ENCODE measurements at places on chromosomes 4 and X.

DNA sequence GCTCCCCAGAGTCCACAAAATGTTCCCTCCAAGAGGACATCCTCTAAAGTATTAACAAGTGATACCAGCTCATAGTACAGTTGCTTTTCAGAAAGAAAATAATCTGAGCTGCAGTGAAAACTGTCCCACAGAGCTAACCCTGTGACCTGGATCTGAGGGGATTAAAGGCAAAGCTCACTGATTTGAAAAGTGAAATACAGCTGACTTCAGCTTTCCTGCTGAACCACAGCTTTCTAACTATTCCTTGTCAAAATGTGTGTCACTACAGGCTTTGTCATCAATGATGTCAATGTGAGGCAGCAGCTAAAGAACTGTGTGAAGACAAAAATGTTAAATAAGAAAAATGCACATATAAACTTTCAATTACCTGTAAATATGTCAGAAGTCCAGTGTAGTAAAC is 36.9 kb downstream of the DCHS2 start:
- DNase-seq, result no peak

- no peak for DNase-seq
These were observed 138.3 kb downstream of the AREG start for GRCh38 chr4:74583089-74583700.

DNA sequence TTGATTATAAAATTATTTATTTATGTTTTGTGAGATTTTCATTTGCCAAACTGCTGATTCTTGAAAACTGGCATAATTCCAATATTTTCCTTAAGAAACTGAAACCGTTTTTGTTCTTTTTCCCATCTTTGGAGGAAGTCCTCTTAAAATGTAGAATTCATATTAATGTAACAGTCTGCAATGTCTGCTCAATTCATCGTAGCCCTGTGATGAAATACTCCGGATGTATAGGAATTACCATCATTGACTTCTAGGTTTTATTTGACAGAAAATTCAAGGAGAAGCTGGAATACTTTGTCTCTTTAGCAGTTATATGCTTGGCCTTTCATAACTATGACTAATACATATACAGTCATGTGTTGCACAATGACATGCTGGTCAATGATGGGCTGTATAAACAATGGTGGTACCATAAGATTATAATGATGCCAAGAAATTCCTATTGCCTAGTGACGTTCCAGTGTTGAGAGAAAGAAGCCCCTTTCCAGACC is 185.0 kb upstream of the GPRIN3 start:
- peak; percentile 62 for DNase-seq

- DNase-seq, result no peak
These were observed 630.4 kb upstream of the FTHL17 start for GRCh38 chrX:31702222-31702621.

GRCh38 chr4:139223682-139224317 is 46.8 kb upstream of the ELF2 start:
- DNase-seq, result peak; percentile 57

DNA sequence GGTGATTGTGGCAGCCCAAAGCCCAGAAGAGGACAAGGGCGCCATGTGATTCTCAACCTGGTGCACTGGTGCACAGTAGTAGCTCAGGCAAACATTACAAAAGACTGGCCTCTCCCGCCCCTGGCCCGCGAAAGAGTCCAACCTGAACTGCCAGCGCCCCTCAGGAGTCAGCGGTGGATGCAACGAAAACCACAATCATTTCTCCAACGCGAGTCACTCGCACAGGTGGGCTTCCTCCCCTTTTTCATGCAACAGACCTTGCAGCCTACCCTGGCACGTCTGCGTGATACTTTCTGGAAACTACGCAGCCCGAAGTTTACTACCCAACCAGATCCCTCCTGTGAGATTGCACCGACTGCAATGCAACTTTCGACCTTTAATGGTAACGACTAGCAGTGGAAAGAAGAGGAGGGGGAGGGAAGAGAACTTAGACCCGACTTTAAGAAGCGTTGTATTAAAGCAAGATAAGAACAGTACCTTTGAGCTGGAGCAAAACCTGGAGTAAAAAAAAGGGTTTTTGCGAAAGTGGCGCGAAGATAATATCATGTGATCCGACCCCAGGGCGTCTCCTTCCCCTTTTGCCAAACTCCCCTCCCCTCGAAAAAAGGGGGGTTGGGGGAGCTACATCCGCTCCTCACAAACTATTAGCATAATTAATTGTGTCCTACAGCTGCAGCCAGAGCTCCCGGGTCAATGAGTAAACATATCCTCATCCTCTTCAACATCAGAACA is 63.3 kb upstream of the CCDC160 start:
- no peak for DNase-seq

All from M059J (cell line).